ENCODE measurements at places on chromosomes 3 and 15.
A peak's percentile ranks its signal among the peaks of the same experiment; 100 is the strongest.

- no peak for DNase-seq
Measured at GRCh38 chr15:58342508-58342907, 89.3 kb upstream of the LIPC start.

DNA sequence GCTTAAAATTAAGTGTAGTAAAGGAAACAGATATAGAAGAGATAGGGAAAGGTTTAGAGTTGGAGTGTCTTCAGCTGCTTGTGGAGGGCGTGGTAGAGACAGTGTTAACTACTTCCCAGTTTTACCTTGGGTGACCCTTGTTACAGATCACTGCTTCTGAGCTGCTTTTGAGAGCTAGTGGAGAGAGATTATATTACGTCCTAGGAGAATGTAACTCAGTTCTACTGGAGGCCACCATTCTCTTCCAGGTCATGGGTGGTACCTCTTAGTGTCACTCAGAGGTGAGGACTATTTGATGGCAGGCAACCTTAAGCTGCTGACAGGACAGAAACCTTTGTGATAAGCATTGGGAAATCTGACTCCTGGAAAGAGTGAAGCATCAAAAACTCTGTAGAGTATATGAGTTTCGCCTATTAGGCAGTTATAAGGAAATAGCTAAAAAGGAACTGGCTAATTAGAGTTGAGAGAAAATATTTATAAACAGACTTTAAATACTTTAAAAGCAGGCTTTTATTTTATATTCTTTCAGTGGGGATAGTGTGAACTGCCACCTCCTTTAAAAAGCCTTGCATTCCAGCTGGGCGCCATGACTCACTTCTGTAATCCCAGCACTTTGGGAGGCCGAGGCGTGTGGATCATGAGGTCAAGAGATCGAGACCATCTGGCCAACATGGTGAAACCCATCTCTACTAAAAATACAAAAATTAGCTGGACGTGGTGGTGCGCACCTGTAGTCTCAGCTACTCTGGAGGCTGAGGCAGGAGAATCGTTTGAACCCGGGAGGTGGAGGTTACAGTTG lies 106.5 kb downstream of the ZNF609 start:
- DNase-seq = no peak

DNA sequence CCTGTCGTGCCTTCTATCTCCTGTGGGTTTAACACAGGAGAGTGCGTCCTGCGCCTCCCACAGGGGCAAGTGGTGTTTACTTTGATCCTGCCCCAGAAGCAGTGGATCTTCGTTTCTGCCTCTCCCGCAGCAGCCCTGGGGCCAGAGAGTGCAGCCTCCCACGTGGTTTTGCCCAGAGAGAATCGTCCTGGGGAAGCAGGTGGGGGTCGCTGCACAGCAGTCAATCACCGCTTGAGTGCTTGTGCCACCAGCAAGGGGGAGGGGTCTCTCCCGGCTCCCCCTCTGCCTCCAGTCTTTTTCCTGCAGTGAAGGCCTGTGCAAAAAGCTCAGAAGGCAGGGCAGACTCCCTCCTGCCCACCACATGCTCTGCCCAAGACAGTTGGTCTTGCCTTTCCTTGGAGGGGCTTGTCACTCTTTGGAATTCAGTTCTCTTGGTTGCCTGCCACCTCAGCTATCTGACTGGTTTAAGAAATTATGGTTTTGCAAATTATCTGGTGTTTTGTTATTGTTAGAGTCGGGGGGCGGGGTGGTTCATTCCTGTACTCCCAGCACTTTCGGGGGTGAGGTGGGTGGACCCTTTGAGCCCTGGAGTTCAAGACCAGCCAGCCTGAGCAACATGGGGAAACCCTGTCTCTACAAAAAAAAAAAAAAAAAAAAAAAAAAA lies 26.9 kb downstream of the STOML1 start:
- DNase-seq = no peak

DNA sequence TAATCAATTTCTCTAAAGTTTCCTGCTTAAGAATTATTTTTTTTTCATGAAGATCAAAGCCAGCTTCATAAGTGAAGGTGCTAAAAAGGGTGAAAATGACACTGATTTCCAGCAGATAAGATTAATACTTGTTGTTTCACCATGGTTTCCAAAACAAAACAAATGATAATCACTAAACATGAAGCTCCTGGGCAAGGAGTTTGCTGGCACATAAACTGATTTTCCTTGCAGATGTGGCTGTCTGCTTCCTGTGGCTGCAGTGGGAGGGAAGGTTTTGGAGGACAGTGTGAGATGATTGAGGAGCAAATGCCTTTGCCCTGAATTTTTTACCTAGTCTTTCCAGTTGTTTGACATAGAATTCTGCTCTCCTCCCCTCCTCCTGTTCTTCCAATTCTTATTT lies 228.8 kb downstream of the DIPK2A start:
- no peak for DNase-seq

DNA sequence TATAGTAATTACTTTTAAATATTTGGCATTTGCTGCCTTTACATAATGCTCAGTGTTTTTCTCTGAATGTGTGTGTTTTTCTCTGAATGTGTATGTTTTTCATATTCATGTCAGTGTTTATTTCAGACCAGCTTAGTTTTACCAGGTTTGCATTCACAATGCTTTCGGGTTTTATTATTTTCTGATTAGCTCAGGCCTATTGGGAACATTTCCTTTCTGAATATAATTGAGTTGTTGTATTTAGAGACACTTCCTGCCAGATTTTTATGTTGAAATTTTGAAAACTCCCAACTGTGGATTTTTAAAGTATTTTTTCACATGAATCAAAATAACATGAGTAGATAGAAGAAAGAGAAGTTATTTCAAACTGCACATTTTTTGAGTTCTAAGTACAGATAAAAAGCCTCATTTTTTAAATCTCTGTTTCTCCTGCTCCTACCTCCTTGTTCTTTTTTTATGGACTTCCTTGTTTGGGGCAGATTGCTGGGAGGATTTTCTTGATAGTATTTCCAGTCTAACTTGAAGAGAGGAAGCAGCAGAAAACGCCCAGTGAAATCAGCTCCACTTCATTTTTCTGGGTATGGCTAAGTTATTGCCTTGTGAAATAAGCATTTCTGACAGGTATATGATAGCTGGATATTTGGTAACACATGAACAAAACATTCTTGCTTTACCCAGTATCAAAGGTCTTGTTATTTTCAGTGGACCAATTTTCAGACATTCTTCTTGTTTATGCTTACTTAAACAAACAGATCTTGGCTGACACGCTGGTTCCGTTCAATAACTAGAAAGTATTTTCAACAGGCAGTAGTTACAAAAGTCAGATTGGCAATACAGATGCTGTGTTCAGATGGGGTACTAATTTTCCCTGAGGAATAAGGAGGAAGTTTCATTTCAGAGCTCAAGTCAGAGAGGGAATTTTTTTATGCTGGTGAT lies 70.7 kb downstream of the RIOX2 start:
- no peak for DNase-seq

DNA sequence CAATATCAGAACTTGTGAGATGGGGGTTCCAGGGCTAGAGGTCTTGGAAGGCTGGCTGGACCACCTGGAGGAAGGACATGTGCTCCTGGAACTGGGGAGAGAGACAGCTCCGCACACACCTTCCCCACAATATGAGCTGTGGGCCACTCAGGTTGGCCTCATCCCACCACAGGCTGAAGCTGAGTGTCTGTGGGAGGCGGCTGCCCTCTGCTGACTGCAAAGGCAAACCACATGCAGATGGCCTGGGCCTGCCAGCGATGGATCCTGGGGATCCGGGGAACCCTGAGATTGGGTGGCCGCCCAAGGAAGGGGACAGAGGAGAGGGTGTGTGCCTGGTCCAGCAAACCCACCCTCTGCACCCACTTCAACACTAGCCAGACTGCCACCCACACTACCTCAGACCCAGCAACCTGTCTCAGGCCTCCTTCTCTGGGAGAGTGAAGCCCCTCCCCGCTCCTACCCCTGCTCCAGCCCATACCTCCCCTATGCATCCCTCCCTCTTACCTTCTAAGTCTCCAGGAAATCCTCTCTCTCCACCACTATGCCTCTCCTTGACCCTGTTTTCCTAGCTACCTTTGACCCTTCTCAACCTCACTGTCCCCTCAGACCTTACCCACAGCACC lies 44.8 kb downstream of the CYP11A1 start:
- DNase-seq = peak; percentile 87

- no peak for DNase-seq
Measured at GRCh38 chr3:163622384-163622783, 1455.9 kb downstream of the SI start.

GRCh38 chr3:181782306-181782954 lies 70.7 kb downstream of the SOX2 start:
- no peak for DNase-seq

DNA sequence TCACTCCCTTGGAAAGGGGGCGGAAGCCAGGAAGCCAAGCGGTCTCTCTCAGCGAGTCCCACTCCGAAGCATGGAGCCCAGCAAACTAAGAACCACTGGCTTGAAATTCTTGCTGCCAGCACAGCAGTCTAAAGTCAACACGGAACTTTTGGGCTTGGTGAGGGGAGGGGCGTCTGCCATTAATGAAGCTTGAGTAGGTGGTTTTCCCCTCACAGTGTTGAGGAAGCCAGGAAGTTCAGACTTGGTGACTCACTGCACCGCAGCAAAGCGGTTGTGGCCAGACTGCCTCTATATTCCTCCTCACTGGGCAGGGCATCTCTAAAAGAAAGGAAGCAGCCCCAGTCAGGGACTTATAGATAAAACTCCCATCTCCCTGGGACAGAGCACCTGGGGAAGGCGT lies 665.4 kb upstream of the CBLB start:
- no peak for DNase-seq

DNA sequence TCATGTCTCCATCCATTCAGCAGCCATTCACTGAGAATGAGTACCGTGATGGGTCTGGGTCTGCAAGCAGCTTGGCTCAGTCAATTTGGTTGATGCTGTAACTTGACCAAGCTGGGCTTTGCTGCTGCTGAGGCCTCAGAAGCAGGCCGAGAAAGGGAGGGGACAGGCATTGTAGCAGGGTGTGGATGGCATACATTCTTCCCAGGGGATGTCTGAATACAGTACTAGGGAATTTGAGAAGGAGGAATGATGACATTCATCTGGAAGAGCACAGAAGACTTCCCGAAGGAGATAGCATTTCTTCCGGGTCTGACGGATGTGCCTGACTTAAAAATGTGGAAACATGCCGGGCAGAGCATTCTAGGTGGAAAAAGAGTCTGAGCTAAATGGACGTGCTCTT lies 105.3 kb upstream of the ADPGK start:
- no peak for DNase-seq

- DNase-seq = no peak
Measured at GRCh38 chr3:110583373-110583935, 488.2 kb upstream of the NECTIN3 start.

DNA sequence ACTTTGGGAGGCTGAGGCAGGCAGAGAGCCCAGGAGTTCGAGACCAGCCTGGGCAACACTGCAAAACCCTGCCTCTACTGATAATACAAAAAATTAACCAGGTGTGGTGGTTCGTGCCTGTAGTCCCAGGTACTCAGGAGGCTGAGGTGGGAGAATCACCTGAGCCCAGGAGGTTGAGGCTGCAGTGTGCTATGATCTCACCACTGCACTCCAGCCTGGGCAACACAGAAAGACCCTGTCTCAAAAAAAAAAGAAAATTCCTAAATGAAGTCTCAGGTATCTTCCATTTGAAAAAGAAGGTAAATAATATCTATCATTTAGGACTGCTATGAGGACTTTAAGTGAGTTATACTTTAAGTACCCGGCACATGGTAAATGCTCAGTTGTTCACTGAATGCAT lies 2.9 kb downstream of the SMARCC1 start:
- no peak for DNase-seq

DNA sequence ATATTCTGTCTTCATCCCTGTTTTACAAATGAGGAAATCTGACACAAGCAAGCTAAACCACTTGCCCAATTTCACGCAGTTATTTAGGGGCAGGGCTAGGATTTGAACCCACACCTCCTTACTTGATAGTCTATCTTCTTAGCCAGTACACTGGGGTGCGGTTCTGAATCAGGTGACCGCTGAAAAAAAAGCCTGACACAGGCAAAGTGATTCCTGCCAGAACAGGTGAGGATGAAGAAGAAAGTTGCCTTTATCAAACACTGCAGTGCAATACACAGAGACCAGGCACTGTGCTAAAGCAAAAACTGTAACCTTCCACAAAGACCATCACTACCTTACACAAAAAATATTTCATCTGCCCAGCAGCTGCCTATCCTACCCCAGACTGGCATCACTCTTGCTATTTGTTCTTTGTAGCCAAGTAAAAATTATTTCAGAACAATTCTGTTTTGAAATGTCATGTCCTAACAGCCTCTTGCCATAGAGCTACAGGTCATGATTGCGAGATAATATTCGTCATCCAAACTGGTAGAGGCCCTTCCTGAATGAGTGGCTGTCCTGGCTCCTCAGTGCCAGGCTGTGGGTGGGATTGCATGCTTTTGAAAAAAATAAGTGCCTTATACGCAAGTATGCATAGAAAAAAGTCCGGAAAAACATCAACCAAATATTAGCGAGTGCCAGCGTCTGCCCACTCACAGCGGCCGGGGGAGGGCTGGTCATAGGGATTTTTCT lies 142.3 kb upstream of the TPM1 start:
- no peak for DNase-seq

DNA sequence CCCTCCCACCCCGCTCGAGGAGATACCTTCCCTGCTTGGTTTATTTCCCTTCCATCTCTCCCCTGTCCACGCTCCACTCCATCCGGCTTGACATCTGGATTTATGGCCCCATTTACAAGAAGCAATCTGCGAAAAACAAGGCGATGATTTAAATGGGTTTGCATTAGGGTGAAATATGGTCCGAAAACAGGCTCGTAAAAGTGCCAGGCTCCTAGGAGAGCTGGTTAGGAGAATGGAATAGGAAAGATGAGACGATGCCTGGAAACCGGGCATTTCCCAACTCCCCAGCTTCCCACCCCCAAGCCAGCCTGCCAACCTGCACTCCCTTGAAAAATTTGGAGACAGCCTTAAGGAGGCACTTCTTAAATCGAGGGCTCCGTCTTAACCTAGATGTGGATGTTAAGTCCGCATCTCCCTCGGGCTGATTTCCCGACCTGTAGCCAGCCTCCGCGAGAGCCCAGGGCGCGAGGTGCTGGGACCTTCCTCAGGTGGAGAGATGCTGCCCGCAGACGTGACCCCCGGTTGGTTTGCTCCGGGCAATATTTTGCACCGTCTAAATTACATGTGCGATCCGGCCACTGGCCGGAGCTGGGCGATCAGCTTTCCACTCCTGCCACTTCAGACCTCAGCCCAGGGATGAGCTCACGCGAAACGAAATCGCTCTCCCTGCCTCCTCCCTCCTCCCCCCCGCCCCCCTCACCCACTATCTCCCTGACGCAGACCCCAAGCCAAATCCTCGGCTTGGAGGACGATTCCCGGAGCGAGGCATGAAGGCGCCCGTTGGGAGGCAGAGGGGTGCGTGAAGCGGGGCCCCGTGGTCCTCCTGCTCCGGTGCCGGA lies 1.3 kb downstream of the GRM7 start:
- DNase-seq = peak; percentile 25

- DNase-seq = no peak
Measured at GRCh38 chr3:69809076-69809835, 70.0 kb downstream of the MITF start.

GRCh38 chr3:54783611-54784010 lies 144.2 kb downstream of the LRTM1 start:
- no peak for DNase-seq

GRCh38 chr3:52259035-52259434 lies 13.5 kb downstream of the PPM1M start:
- DNase-seq = no peak

Data from GM13976 (cell line).